SHP77 treated with DMSO at 0.1 percent for 48 hours (cell line): ENCODE measurements at places on chromosomes 16 and 17.

DNA sequence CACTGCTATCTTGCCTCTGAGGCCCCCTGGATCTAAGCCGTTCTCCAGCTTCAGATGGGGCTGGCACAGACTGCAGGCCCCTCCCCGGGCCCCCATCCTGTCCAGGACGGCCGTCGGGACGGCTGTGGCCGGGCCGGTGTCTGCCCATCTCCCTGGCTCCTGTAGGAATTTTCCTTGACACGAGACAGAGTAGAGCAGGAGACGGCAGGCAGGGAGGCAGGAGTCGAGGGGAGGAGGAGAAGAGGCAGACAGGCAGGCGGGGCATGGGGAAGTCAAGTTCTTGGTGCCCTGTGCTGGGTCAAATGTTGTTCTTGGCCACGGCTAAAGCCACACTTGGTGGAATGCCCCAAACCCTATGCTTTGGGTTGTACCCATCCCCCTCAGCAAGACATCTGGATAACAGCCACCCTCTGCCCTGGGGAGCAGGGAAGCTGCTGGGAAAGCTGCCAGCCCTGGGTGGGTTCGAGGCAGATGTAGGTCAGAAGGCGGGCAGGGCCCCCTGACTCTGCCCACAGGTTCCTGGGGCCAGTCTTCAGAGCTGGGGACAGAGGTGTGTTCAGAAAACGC lies 4.0 kb downstream of the C1QTNF1 start:
- DNase-seq: no peak

DNA sequence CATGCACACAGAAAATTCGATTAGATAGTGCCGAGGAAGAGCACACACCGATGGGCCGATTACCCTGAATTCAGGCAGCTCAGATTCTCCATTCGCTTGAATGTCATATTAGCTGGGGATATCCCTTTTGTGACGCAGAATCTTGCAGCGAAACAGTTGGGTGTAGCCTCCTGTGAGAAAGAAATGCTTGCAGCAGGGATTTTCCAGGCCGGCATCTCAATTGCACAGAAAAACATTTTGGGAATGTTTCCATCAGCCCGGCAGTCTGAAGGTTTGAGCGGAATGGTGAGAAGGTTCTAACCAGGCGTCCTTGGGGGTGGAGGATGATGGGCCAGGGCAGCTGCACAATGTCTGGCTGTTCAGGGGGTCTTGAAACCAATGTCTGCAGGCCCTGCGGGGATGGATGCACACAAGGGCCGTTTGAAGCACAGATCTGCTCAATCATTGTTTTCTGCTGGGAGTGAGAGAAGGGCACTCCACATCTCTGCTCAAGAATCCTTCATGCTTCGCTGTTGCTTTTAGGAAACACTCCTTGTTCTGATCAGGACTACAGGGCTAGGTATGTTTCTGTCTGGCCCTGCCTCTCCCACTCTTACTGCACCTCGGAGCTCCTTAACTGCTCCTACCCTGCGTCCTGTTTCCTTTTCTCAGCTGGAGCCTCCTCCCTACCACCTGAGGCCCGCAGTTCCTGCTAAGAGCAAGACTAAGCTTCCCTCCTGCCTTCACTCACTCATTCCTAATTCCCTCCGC lies 94.6 kb downstream of the CMIP start:
- no peak for DNase-seq

- no peak for DNase-seq
Observed at GRCh38 chr17:36778448-36778847, 158.8 kb upstream of the LHX1 start.

GRCh38 chr17:80943346-80944145 lies 48.1 kb upstream of the CHMP6 start:
- no peak for DNase-seq

DNA sequence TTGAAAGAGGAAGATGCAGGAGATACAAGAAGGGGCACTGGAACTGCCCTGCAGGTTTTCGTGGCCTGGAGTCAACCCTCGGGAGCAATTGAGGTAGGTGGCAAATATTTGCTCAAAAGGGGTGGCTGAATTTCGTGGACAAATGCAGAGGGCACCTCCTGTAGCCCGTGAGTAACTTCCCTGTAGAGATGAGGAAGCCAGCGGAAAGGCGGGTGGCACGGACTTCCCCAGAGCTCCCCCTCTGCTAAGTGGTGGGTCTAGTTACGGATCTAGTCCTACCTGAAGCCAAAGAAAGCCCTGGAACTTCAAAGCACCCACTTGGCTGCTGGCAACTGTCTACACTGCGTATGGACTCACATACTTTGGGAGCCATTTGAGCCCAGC lies 1.0 kb upstream of the ATP2C2 start:
- DNase-seq: no peak

GRCh38 chr16:88282564-88283395 lies 100.0 kb upstream of the ZNF469 start:
- no peak for DNase-seq

DNA sequence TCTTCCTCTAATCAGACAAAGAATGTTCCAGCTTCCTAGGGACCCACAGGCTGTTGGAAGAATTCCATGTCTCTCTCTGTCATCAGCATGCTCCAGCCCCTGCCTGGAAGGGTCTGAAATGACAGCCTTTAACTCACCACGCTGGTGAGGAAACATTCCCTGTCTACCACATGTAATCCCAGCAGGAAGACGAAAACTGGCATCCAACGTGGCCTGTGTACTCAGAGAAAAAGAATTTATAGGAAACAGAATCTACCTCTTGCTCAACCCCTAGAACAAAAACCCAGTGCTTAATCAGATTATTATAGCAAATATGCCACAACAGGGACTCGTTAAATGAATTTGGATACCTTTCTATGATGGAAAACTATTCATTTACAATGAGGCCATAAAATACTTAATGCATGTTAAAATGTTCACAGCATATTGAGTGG lies 147.3 kb upstream of the FOXF1 start:
- no peak for DNase-seq

- no peak for DNase-seq
Observed at GRCh38 chr16:1786242-1787055, 3.7 kb downstream of the NUBP2 start.

GRCh38 chr16:27408012-27408601 lies 6.1 kb downstream of the IL21R start:
- no peak for DNase-seq

DNA sequence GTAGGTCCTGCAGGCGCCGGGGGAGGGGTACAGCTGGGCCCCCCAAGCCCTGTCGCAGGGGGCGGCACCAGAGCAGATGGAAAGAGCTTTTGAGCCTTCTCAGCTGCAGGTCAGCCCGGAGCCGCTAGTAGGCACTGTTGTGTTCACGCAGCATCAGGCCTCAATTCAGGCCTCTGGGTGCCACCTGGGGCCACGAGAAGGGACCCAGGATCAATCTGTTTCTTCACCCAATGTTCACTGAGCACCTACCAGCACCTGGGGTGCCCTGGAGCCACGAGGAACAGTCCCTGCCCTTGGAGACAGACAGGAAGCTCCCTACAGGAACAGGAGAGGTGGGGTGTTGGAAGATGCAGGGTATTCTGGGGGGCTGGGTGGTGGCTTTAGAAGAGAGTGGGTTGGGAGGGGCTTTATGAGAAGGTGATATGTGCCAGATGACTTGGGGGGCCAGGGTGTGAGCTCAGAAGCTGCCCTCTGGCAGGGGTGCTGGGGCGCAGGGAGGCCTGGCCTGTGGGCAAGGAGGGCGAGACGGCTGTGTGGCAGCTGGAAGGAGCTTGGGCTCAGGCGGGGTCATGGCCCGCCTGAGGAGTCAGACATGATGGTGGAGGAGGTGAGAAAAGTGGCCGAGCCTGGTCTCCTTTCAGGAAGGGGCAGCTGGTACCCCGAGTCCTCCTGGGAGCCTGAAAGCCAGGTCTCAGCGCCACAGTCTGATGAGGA lies 121.9 kb upstream of the GSE1 start:
- no peak for DNase-seq

- DNase-seq: no peak
Observed at GRCh38 chr16:28089992-28090365, 26.5 kb upstream of the GSG1L start.

DNA sequence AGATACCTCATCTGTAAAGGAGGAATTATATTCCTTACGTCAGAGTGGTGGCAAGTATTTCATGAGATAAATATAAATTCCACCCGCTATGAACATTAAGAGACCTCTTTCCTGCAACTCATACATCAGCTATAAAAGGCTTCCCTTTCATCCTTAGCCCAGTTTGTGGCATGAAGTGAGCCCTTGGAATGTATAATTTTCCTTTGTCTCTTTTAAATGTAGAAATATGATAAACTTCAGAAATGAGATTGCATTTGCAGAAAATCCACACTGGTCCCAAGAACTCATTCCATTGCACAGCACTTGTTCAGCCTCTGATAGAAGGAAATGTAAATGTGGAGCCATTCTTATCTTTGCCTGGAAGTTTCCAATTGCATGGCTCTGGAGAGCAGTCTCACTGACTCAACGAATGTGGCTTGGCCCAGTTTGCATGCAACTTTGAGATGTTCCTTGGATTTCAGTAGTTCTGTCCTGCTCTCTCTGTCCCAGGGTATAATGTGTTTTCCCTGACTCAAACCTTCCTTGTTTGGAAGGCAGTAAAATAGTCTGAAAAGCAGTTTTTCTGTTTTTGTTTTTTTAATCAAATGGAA lies 746.4 kb downstream of the CDH11 start:
- no peak for DNase-seq

GRCh38 chr17:8289103-8289397 lies 580 bp downstream of the RANGRF start:
- DNase-seq: peak; percentile 32

GRCh38 chr17:7184647-7185046 lies 5.5 kb upstream of the ASGR1 start:
- no peak for DNase-seq

DNA sequence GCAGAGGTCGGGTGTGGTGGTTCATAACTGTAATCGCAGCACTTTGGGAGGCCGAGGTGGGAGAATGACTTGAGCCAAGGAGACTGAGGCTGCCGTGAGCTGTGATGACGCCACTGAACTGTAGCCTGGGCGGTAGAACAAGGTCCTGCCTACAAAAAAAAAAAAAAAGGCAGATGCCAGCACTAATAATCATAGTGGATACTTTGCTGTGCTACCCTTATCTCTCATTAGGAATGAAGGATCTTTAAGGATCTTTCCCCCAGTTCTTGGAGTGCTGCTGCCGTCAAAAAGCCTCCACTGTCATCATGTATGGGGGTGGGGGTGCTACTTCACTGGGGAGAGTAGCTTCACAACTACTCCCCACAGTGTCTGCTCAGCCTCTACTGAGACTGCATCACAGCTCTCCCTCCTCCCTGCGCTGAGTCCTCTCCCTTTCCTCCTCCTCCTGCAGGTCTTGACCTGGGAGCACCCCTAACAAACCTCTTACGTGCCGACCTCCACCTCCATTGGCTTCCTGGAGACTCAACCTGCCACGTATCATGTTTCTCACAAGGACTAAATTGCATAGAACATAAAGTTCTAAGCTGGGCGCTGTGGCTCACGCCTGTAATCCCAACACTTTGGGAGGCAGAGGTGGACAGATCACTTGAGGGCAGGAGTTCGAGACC lies 24.4 kb upstream of the ST6GALNAC1 start:
- no peak for DNase-seq

DNA sequence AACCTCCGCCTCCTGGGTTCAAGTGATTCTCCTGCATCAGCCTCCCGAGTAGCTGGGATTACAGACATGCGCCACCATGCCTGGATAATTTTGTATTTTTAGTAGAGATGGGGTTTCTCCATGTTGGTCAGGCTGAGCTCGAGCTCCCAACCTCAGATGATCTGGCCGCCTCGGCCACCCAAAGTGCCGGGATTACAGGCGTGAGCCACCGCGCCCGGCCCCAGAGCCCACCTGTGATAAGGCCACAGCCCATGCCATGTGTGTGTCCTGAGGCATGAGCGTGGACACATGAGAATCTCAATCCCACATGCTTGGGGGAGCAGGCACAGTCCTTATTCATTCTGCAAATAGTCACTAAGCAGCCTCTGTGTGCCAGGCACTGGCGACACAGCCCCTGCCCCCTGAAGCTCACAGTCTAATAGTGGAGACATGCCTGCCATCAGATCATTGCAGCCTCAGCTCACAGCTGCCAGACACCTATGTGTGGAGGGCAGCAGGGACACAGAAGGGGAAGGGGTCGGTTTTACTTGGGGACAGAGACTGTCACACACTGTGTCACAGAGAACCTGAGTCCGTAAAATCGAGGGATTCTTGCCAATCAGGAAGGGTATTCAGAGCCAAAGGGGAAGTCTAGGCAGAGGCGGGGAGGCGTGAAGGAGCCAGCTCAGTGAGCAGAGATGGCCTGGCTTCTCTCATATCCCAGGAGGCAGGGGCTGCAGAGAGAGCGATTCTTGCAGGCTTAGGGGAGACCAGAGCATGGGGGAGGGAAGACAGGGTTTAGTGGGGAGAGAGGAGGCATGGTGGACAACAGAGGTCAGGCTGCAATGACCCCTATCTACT lies 9.4 kb upstream of the ABCC3 start:
- DNase-seq: no peak

GRCh38 chr17:56890906-56891674 lies 22.8 kb downstream of the TRIM25 start:
- DNase-seq: no peak

- no peak for DNase-seq
Observed at GRCh38 chr17:57282296-57282695, 26.0 kb downstream of the MSI2 start.

DNA sequence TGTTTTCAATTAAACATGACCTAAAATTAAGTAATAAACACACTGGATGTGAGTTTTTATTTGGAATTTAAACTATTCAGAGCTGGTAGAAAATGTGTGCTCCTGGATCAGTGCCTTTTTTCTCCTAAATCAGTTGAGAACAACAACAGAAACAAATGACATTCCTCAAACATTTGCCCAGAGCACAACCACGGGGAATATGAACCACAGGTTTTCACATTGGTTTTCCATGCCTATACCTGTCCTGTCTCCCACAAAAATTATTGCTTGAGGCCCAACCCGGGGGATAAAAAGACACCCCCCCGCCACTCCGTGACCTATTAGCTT lies 6.8 kb downstream of the HSBP1 start:
- peak; percentile 67 for DNase-seq

DNA sequence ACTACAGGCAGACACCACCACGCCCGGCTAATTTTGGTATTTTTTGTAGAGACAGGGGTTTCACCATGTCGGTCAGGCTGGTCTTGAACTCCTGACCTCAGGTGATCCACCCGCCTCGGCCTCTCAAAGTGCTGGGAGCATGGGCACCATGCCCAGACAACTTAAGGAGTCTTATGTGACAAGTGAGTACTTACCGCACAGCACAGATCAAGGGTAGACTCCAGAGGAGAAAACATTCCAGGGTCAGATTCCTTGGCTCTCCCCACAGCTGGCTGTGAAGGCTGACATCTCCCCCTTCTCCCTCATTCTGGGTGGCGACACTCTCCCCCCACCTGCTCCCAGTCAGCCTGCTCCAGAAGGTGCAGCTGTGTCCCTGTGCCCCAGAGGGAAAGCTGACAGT lies 10.6 kb downstream of the ZSCAN10 start:
- no peak for DNase-seq

DNA sequence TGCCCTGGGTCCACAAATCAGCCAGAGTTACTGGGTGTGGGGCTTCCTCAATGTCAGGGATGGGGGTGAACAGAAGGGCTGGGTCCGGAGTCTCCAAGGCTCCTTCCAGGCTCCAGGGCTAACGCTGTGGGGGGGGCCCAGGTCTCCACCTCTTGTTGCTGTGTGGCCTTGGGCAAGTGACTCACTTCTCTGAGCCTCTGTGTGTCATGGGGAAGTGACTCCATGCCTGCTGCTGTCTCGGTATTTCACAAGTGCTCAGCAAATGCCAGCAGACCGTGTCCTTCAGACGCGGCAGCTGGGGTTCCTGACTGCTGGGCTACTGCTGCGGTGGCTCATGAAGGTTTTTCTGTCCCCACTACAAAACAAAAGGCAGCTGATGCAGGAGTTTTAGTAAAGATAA lies 26.6 kb downstream of the JPH3 start:
- DNase-seq: no peak
